ENCODE measurements at places on chromosomes 16 and 17.

DNA sequence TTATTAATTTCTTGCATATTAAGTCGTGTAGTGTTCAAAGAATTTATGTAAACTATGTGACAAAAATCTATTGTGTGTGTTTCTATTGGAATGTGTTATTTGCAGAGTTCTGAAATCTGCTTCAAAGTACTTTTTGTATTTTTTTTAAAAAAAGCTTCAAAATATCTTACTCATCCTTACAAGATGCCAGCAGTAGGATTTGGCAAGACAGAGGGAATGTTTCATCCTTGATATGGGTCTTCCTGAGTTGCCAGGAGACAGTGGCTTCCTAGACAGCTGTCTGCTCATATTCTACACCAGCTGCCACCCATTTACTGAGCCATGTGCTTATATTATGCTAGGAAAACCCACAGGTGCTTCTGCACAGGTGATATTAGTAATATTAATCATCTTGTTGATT lies 36.4 kb downstream of the EFCAB5 start:
- no peak for DNase-seq

- no peak for DNase-seq
Measured at GRCh38 chr17:27535178-27535928, 79.1 kb downstream of the KSR1 start.

- DNase-seq: no peak
Measured at GRCh38 chr16:77541165-77541564, 106.3 kb upstream of the ADAMTS18 start.

DNA sequence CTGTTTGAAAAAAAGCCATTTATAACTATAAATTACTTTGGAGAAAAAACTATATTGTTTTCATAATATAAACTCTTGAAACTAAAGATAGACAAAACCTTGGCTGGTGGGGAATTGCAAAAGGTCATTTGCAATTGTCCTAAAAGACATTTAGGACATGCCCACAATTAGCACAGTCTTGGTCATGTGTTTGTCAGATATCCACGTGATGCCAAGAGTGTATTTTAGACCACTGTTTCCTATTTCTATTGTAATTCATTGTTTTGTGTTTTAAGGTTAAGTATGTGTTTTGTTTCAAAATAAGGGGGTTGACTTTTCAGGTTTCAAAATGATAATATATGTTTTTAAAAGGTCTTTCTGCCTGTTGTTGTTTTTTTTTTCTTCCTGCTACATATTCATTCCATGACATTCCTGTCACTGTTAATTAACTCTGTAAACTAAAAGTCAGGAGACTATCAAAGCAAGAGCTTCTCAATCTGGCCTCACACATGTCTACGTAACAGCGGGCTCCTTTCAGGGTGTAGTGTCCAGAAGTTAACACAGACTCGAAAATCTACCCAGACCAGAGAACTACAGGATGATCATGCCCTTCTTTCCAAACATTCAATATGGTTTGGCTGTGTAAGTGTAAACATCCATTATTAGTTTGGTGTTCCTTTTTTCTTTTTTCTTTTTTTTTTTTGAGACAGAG lies 58.7 kb downstream of the COG7 start:
- no peak for DNase-seq

DNA sequence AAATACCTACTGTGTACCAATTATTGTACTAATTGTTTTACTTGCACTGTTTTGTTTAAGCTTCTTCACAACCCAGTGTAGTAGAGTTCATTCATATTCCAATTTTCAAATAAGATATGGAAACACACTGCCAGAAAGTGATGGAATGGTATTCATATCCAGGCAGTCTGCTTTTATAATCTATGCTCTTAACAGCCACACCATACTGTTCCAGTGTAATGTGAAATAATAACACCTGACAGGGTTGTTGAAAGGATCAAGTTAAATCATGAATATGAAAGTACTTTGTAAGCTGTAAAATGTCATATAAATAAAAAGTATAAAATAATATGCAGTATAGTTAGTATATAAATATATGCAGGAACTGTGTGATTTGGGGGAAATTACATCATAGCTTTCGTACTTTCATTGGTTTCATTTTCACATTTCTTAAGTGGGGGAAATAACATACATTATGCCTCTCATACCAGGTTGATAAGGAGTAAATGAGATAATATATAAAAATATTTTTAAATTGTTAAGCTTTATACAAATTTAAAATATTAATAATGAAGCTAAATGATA lies 230.8 kb downstream of the TANC2 start:
- no peak for DNase-seq

GRCh38 chr16:86511317-86512161 lies 1.2 kb downstream of the FOXF1 start:
- DNase-seq: no peak

- DNase-seq: peak; percentile 51
Measured at GRCh38 chr17:77737442-77738265, 220.8 kb upstream of the TNRC6C start.

DNA sequence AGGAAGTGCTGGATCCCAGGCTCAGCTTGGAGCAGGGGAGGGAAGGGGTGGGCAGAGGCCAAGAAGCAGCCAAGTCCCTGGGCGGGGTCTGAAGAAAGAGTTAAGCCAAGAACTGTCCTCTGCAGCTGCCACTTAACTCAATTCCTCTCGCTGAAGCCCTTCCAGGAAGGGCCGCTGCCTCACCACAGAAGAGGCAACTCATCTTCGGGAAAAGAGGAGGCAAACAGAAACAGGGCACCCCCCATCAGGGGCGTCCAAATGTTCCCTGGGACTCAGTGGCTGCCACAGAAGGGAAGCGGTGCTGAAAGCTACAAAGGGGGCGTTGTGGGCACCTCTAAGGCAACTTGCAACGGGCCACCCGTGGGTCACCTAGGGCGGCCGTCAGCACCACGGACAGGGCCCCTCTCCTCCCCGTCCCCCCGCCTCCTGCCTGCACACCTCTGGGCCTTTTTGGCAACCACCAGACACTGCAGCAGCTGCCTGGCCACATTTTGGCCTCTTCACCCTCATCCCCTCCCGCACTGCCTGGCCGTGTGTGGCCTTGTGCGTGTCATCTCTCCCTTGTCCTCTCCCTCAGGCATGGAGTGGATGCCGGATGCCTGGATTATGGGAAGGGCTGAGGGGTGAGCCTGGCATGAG lies 2.5 kb downstream of the TLCD3B start:
- peak; percentile 69 for DNase-seq

GRCh38 chr17:29115961-29116803 lies 64.0 kb downstream of the MYO18A start:
- DNase-seq: no peak

GRCh38 chr16:50957056-50957455 lies 194.0 kb downstream of the SALL1 start:
- DNase-seq: no peak

DNA sequence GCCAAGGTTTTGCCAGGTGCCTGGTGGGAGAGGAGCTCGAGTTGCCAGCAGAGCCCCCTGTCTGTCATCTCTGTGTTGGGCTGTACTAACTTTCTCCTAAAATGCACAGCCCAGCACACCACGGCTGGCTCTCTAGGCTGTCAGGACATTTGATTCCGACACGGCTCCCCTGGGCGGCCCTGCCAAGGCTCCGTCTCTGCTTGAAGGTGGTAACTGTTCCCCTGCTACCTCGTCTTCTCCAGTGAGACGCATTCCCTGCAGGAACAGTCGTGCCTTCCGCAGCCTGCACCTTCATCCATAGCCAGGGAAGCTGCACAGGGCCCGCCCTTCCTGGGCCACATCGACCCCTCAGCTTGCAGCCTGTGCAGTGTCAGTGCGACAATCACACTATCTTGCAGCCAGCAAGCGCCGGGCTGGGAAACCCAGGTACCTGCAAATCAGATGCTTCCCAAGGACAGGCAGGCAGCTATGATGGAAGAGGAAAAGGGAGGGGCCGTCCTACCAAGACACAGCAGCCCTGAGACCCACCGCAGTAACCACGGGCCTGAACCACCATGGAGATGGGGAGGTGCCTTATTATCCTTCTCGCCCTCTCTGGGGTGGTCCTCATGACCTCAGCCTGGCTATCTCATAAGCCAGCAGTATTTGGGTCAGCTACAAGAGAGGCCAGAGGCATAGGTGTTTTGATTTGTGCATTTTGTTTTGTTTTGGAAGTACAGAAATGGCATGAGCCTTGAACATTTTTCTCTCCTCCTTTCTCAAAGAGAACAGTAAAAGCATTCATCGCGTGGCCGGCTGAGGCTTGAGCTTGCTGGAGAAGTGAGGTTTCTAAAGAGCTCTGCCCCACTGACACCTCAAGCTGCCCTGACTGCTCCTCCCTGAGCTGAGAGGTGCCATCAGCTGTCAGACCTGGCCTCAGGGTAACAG lies 361.7 kb upstream of the TNRC6C start:
- DNase-seq: no peak

GRCh38 chr17:45116434-45117016 lies 15.8 kb downstream of the PLCD3 start:
- no peak for DNase-seq

- no peak for DNase-seq
Measured at GRCh38 chr17:56835264-56835585, 1.3 kb downstream of the DGKE start.

DNA sequence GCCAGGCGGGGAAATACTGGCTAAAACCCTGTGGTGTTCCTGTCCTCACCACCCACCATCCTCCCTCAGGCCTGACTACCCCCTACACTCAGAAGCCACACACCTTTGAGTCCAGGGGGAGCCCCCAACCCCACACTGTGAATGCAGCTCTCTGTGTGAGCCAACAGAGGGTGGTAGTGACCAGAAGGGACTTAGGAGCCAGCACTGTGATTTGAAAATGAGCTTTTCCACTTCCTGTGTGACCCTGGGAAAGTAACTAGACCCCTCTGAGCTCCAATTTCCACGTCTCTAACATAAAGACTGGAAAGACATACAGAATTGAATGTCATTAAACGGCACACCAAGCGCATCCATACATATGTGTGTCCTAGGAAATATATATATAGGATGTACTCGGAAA lies 58.7 kb downstream of the SDK2 start:
- no peak for DNase-seq

GRCh38 chr17:31598921-31599571 lies 207.6 kb downstream of the RAB11FIP4 start:
- no peak for DNase-seq

GRCh38 chr17:50168319-50168718 lies 2.5 kb downstream of the SGCA start:
- no peak for DNase-seq

GRCh38 chr16:17605784-17606183 lies 135.0 kb upstream of the XYLT1 start:
- DNase-seq: no peak

DNA sequence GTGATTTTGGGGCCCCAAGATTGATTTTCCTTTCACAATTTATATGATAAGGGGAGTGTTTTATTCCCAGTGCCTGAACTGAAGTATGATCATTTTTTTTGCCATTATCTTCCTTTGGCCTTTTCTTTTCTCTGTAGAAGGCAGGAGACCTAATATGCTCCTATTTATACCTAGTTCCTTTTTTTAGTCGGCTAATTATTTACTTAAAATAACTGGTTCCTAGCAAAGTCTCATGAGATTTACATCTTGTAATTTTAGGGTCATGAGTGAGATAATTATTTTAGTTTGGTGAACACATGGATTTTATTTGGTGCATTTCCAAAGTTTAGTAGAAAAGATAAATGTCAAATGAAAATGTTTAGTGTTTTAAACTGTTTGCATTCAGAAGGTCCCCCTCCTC lies 24.8 kb downstream of the SEC14L1 start:
- no peak for DNase-seq

DNA sequence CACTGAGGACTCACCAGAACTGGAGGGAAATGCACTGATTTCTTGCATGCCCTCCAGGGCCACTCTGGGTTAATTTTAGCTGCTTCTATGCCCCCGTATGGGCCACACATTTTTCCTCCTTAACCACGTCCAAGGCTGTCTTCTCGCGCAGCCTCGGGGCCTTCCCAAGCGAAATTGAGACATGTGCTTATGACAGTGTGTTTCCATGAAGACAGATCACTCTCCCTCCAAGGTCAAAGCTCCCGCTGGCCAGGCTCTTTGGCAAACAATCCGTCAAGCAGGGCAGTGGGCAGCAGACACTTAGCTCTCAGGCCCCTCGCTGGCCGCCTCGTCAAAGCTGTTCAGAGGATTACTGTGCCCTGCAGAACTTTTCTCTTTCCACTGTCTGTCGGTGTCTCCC lies 243.0 kb upstream of the N4BP1 start:
- no peak for DNase-seq

DNA sequence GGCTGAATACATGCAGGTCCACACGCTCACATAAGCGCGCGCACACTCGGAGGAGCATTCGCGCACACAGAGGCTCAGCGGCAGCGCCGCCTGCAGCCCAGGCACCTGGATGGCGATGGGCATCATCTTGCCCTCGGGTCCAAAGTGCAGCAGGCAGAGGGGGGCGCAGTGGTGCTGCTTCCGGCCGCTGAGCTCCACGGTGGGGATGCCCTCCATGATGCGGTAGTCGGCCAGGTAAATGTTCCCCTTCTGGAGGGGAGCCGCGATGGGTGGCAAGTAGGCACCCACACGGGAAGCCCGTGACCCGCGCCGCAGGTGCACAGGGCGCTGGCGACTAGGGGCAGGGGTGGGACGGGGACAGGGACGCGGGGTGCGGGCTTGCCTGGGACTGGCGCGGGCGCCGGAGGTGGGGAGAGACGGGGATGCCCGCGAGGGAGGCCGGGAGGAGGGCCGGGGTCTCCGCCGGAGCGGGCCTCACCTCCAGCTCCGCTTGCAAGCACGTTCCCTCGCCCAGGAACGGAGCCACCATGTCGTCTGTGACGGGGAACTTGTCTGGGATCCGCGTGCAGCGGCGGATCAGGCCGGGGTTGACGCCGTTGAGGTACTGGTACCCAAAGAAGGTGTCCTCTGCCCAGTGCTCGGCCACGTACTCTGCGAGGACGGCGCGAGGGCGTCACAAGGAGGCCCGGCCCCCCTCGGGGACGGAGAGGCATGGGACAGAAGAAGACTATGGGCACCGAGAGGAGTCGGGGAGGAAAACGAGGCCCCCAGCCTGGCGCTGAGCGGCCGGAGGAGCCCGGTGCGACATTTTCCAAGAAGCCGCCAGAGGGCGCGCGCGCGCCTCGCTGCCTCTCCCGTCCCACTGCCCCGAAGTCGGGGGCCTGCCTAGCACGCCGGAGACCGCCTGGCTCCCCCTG lies 8.0 kb downstream of the ALOX12B start:
- DNase-seq: peak; percentile 69

GRCh38 chr17:40952661-40953060 lies 14.1 kb downstream of the KRT39 start:
- DNase-seq: no peak

- no peak for DNase-seq
Measured at GRCh38 chr17:7330638-7331015, 1.5 kb upstream of the NEURL4 start.

DNA sequence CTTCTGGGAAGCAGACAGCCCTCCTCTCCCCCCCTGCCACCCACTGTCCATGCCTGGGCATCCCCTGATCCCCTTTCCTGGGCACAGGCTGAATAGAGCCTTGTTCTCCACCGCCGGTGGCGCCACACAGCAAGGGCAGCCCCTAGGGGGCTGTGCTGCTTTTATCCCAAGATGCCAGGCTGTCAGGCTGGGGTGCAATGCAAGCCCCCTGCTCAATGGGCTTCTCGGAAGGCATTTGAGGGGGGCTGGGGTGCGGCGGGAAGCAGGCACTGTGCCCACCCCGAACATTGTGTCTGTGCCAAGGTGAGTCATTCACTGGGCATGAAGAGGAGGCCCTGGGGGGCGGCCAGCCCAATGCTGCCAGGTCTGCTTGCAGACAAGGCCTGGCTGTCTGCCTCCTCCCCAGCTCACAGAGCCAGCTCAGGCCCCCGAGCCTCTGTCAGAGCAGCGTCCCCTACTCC lies 1.5 kb upstream of the GFAP start:
- DNase-seq: no peak

- no peak for DNase-seq
Measured at GRCh38 chr17:7438656-7439460, 454 bp upstream of the FGF11 start.

Data from HAP-1 (cell line).